ENCODE measurements at places on chromosomes 16 and 17. TPM values are rescaled to one million over a fixed set of nuclear protein-coding genes. Genes with fewer than 3 reads are reported as not detected.

The NXN gene
- 106 TPM for total RNA-seq

GRCh38 chr17:9239793-9240658 is 218.7 kb downstream of the NTN1 start:
- DNase-seq, result peak; percentile 47
- H3K27me3 ChIP-seq, result no peaks in the 10 kb centered on the region
- no peaks in the 10 kb centered on the region for H3K36me3 ChIP-seq
- H3K4me1 ChIP-seq, result peaks cover 15% of the 10 kb centered on the region
- H3K27ac ChIP-seq, result peak overlapping the region; percentile 19

The SLC6A2 gene
- not detected for total RNA-seq

DNA sequence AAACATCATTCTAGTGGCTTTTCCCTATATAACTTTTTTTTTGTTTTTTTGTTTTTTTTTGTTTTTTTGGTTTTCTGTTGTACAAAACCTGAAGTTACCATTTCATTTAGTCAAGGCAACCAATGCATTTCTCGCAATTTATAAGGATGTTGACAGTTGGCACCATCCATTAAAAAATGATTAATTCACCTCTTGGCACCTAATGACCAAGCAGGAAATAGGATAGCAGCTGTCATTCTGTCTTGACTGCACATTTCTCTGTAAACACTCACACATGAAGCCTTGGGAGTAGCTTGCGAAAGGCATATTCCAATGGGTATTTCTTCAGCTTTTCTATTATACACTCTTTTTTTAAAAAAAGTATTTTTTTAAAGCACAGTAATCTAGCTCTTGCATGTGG is 77.5 kb downstream of the SYCE1L start:
- H3K36me3 ChIP-seq, result no peaks in the 10 kb centered on the region
- no peak overlapping the region for H3K4me3 ChIP-seq
- no peaks in the 10 kb centered on the region for H3K27me3 ChIP-seq
- DNase-seq, result no peak
- no peaks in the 10 kb centered on the region for H3K4me1 ChIP-seq

The ZNF207 gene
- 148 TPM for total RNA-seq

DNA sequence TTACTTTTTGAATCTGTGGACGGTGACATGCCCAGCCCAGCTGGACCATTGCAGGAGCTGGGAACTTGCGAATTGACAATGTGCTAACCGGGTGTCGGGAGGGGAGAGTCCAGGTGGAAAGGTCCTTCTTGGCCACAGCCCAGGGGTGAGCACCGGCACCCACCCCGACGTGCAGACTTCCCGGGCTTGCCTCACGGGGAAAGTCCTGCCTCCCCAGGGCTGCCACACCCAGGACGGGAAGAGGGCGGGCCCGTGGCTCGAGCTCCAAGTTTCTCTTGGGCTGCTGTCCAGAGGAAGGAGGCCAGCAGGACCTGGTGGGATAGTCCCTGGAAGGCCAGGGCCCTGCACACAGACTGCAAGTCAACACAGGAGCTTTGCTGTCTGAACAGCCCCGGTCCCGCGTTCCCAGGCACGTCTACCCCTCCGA is 17.7 kb downstream of the CARD14 start:
- H3K4me3 ChIP-seq, result no peak overlapping the region
- peaks cover 16% of the 10 kb centered on the region for H3K27me3 ChIP-seq
- no peaks in the 10 kb centered on the region for H3K4me1 ChIP-seq
- no peak overlapping the region for H3K27ac ChIP-seq

DNA sequence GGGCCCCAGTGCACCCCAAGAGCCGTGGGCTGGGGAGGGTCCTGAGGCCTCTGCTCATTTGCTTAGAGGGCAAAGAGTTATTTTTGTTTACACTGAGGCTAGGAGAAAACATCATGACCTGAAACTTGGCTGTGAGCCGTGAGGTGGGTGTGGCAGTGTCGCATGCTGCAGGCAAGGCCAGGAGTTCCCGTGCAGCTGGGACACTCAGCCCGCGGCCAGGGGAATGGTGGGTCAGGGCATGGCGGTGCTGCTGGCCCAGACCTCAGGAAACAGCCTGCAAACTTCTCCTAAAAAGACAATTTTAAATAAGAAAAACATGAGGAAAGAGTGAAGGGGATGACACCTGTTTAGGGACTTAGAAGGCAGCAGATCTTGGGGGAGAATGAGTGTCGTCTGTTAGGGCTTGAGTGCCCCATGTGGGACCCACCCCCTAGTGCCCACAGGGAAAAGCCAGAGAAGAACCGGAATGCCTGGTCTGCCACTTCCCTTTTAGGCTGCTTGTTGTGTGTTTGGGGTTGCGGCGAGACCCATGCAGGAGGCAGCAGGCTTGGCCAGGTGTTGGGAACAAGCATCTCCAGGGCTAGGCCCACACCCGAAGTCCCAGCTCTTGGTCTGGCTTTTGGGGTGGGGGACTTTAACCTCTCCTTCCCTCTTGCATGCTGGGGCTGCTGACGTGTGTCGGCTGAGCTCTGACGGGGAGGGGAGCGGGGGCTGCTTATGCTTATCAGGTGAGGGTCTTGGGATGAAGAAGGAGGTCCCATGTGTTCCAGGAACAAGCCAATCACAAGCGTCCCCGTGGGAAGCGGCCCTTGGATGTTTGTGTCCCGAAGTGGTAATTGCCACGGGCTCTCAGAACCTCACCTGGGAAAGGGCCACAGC is 80.9 kb upstream of the GNG13 start:
- H3K4me3 ChIP-seq, result no peak overlapping the region
- no peak for DNase-seq
- no peak overlapping the region for H3K27ac ChIP-seq

GRCh38 chr17:71200597-71200996 is 920.2 kb upstream of the SOX9 start:
- H3K4me1 ChIP-seq, result no peaks in the 10 kb centered on the region
- no peaks in the 10 kb centered on the region for H3K36me3 ChIP-seq
- no peak for DNase-seq

DNA sequence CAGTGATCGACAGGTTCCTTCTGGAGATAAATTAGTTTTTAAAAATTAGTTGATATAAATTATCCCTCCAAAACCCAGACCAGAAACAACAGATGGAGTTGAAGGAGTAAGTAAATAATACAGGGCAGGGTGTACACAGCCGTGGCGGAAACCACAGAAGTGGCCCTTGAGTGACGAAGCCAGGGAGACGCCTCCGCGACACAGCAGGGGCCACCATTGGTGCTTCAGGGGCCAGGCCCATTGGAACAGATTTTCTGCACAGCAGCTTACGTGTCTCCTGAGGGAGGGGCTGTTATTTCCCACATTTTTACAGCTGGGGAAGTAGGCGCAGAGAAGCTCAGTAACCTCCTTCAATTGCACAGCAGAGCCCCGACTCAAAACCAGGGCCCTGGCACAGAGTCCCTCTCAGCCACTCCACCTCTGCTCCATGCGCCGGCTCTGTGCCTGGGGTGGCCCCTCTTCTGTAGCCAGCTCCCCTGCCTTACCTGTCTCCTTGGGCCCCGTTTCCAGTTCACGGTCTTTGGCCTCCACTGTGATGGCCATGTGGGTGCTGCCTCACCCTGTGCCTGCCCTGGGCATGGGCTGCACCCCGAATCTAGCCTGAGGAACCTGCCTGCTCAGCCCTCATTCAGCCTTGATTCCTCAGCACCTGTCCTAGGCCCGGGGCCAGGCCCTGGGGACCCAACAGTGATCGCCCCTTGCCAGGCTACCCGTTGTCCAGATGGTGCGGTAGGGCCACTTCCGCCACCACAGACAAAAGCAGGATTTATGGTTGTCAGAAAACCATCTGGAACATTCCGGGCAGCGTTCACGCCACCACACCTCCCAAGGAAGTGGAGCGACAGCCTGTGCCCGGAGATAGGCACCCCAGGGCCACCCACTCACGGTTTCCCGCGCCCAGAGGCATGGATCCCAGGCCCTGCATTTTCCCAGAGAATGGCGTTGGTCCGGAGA is 128.5 kb upstream of the GSE1 start:
- H3K27ac ChIP-seq, result no peak overlapping the region
- no peaks in the 10 kb centered on the region for H3K36me3 ChIP-seq
- no peaks in the 10 kb centered on the region for H3K27me3 ChIP-seq

DNA sequence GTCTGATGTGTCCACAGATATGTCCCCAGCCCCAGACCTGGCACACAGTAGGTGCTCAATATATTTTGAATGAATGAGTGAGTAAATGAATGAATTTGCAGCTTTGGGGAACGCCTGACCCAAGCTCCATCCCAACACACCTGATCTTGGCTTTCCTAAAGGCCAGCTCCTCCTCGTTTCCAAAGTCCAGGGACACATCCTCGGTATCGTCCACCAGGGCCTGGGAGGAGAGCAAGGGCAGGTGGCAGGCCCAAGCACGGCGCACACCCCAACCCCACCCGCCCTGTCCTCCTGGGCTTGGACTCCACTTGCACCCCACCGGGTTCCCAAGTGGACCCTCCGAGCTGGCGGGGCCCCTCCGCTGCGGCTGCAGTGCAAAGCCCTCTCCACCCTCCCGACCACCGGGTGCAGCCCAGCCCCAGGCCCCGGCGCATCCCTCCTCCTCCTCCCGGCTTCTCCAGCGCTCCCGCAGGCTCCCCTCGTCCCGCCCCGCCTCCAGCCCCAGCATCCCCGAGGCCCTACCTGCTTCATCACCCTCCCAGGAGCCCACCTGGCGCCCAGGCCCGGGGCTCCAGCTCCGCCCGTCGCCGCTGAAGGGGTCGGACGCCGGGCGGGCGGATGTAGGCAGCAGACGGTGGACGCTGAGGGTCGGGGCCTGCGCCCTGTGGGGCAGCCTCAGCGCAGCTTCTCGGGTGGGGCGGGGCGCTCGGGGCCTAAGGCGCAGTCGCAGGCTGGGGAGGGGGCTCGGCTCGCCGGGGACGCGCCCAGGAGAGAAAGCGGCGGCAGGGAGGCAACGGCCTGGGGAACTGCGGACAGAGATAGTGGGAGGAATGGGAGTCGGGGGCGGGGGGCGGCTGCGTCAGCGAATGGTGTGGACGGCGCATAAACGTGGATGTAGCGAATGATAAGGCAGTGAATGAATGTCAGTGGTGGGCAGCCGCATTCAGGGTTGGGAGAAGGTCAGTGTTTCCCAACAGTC is at the start of gene TVP23A:
TSS of gene TVP23A (minus strand) at position 832 of the 979 bp plus-strand sequence. CDS start at position 531, 301 bp downstream.
- peak; percentile 4 for DNase-seq
- no peaks in the 10 kb centered on the region for H3K36me3 ChIP-seq
- H3K4me3 ChIP-seq, result no peak within 1 kb of the TSS
- H3K4me1 ChIP-seq, result no peaks in the 10 kb centered on the region
- no peak within 1 kb of the TSS for H3K27ac ChIP-seq
- H3K27me3 ChIP-seq, result peaks cover 5% of the 10 kb centered on the region

The TCF25 gene
- 187 TPM for total RNA-seq

The PDXDC1 gene
- total RNA-seq, result 127 TPM

GRCh38 chr16:75216127-75216526 is 2.7 kb upstream of the CTRB1 start:
- H3K36me3 ChIP-seq, result no peaks in the 10 kb centered on the region
- no peak overlapping the region for H3K27ac ChIP-seq
- DNase-seq, result no peak
- H3K27me3 ChIP-seq, result no peaks in the 10 kb centered on the region
- H3K4me1 ChIP-seq, result no peaks in the 10 kb centered on the region

The TLCD1 gene
- 24.6 TPM for total RNA-seq

GRCh38 chr17:40025991-40026815 is 11.0 kb downstream of the CSF3 start:
- H3K27ac ChIP-seq, result peak overlapping the region; percentile 62
- DNase-seq, result peak; percentile 60
- H3K27me3 ChIP-seq, result no peaks in the 10 kb centered on the region
- no peak overlapping the region for H3K4me3 ChIP-seq
- peaks cover 39% of the 10 kb centered on the region for H3K4me1 ChIP-seq

The PNMT gene
- 1.5 TPM for total RNA-seq

The BCO1 gene
- total RNA-seq, result not detected

- H3K4me3 ChIP-seq, result no peak overlapping the region
- no peak for DNase-seq
These were observed 3.6 kb downstream of the SNTB2 start for GRCh38 chr16:69190598-69190997.

The KRTAP16-1 gene
- total RNA-seq, result not detected

GRCh38 chr17:81428121-81428515 is 32.9 kb downstream of the BAHCC1 start:
- H3K36me3 ChIP-seq, result no peaks in the 10 kb centered on the region
- no peak overlapping the region for H3K4me3 ChIP-seq
- H3K27me3 ChIP-seq, result no peaks in the 10 kb centered on the region
- DNase-seq, result no peak
- no peak overlapping the region for H3K27ac ChIP-seq
- H3K4me1 ChIP-seq, result peaks cover 29% of the 10 kb centered on the region

The TBC1D3G gene
- total RNA-seq, result not detected

The NTN3 gene
- total RNA-seq, result 1.3 TPM

DNA sequence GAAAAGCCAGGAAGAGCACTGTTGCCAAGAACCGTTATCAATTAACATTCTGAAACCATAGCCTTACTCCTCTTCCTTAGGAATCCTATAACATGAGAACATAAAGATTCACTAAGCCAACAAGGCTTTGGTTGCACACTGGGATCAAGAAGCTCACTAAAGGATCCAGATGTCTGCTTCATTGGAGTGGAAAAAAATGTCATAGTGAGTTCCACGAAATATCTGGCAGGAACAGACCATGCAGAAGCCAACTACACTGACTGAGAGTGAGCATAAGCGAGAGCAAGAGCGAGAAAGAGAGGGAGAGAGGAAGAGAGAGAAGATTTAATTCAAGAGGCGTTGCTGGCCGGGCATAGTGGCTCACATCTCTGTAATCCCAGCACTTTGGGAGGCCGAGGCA is 13.4 kb upstream of the MEIOC start:
- no peaks in the 10 kb centered on the region for H3K4me1 ChIP-seq
- H3K27me3 ChIP-seq, result no peaks in the 10 kb centered on the region
- H3K4me3 ChIP-seq, result no peak overlapping the region
- peak; percentile 23 for DNase-seq
- no peak overlapping the region for H3K27ac ChIP-seq
- H3K36me3 ChIP-seq, result no peaks in the 10 kb centered on the region

The CASKIN1 gene
- 1.3 TPM for total RNA-seq

GRCh38 chr17:81454473-81454872 is 58.1 kb downstream of the ACTG1 start:
- peaks cover 12% of the 10 kb centered on the region for H3K4me1 ChIP-seq
- no peaks in the 10 kb centered on the region for H3K27me3 ChIP-seq
- H3K4me3 ChIP-seq, result no peak overlapping the region
- no peaks in the 10 kb centered on the region for H3K36me3 ChIP-seq
- H3K27ac ChIP-seq, result no peak overlapping the region

DNA sequence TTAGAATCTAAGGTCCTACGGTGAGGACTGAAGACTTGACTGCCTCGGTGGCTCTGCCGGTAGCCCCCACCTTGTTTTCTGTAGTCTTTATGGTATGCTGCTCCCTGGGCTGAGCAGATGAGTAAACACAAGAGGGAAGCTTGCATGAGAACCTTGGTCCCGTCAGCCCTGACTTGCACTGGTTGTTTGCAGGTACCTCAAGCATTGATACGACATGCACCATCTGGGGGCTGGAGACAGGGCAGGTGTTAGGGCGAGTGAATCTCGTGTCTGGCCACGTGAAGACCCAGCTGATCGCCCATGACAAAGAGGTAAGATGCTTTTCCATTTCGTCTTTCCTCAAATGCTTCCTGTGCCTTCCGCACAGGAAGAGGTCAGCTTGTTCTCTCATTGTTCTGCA is 21.1 kb upstream of the TACO1 start:
- no peaks in the 10 kb centered on the region for H3K27me3 ChIP-seq
- no peak overlapping the region for H3K4me3 ChIP-seq
- H3K36me3 ChIP-seq, result peaks cover 33% of the 10 kb centered on the region

- no peak overlapping the region for H3K4me3 ChIP-seq
- H3K27ac ChIP-seq, result no peak overlapping the region
- no peaks in the 10 kb centered on the region for H3K36me3 ChIP-seq
- no peak for DNase-seq
- H3K27me3 ChIP-seq, result peaks cover 44% of the 10 kb centered on the region
- peaks cover 11% of the 10 kb centered on the region for H3K4me1 ChIP-seq
These were observed 5.8 kb downstream of the THOC6 start for GRCh38 chr16:3029491-3030221.

The SCN4A gene
- total RNA-seq, result 0.22 TPM
